Stimulated activated CD8-positive, alpha-beta memory T cell treated with anti-CD3 and anti-CD28 coated beads, Interleukin-15, amount 100 ng/mL, for 4 hours (primary cell): ENCODE measurements at places on chromosomes 4 and X.

GRCh38 chr4:76579596-76580375, 144.8 kb downstream of the SHROOM3 start:
- no peak for DNase-seq

- DNase-seq: no peak
Observed at GRCh38 chr4:98828801-98829200, 100.1 kb downstream of the EIF4E start.

- DNase-seq: no peak
Observed at GRCh38 chrX:152632445-152633097, 5.1 kb upstream of the GABRQ start.

DNA sequence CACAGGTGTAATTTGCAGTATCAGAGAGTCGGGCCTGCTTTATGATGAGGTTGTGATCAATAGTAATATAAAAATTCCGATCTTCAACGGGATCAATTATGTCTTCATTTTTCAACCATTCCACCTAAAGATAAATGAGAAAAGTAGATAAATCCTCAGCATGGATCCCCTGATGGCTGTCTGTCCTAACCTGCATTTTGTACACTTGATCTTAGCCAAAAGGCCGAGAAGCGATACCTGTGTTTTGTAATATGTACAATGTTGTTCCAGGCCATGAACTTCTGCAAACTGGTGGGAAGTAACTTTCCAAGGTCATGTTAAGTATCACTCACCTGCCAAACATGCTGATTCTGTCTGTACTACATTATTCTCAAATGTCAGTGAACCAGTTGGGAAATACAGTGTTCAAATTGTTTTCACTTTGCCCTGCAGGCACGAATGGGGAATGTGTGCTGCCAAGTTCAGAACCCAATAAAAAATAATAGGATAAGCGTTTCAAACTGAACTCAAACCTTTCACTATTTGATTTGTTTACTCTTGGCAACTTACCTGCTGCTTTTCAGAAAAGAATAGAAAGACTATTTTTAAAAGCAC, 298.1 kb downstream of the UNC5C start:
- DNase-seq: no peak

GRCh38 chrX:12779534-12779933, 11.7 kb upstream of the PRPS2 start:
- DNase-seq: no peak

- DNase-seq: no peak
Observed at GRCh38 chr4:39626261-39626660, 12.4 kb downstream of the SMIM14 start.
